ENCODE measurements at places on chromosomes 3 and 15.
A peak's percentile ranks its signal among the peaks of the same experiment; 100 is the strongest.

GRCh38 chr3:52196977-52197376 lies 983 bp upstream of the ALAS1 start:
- no peak for DNase-seq

DNA sequence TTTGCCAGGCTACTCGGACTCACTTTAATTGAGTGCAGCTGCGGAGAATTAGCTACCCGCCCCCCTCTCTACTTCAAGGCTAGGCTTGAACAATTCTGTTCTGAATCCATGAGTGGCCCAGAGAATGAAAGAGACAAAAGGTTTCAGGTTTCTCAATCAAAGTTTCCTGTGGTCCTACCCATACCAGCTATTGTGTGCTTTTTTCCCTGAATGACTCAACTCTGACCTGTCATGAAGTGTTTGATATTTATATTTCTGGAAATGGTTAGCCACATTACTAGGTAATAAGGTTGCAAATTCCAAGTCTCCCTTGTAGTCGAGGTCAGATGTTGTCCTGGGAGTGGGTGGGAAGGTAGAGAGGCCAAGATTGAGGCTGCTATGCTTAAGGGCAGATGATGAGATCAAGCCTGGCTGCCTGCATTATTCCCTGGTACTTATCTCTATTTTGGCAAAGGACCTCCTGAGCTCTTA lies 392.7 kb upstream of the TBL1XR1 start:
- peak; percentile 38 for DNase-seq

- DNase-seq, result no peak
Measured at GRCh38 chr15:90259524-90259923, 5.9 kb upstream of the NGRN start.

DNA sequence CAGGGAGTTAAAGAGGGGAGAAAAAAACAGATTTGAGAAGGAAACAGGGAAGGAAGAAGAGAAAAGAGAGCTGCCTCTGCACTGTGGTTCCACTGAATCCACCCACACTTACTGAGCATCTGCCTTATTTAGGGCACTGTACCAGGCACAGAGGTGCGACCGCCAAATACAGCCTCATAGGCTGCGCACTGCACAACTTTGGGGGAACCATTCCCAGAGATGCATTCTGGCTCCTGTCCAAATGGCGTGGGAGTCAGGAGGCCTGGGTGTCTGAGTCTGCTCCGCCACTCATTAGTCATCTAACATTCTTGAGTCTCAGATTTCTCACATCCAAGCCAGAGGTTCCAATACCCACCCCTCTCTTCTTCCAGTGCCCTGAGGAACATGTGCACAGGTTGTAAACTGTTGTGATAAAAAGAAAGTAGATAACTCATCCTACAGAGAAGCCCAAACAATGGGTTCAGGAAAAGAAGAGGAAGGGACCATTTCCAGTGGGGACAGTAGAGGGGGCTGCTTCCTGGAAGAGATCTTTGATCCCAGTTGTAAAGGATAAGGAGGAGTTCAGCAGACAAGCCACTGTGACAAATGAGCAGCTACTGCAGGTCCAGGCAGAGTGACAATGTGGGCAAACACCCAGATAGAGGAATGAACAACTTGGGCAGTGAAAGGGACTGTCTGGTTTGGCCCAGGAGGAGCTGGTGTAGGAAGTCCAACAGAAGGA lies 254.6 kb downstream of the UACA start:
- DNase-seq, result no peak

- DNase-seq, result no peak
Measured at GRCh38 chr3:64188810-64189560, 36.3 kb downstream of the PRICKLE2 start.

- DNase-seq, result no peak
Measured at GRCh38 chr3:8638994-8639658, 5.5 kb downstream of the SSUH2 start.

DNA sequence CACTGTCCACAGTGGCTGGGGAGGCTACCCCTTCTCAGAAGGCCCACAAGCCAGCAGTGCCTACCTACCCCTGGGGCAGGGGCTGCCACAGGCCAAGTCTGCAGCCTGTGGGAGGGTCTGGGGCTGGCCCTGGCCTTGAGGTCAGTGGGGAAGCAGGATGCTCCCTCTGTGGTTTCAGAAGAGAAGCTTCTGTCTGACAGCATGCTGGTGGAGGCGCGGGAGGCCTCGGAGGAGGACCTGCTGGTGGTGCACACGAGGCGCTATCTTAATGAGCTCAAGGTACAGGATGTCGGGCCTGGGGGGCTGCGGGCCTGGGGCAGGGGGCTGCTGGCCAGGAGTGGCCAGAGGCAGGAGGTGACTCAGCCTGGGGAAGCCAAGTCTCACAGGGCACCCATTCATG lies 3.2 kb downstream of the HDAC11 start:
- no peak for DNase-seq

- DNase-seq, result no peak
Measured at GRCh38 chr3:31249545-31249944, 283.2 kb upstream of the STT3B start.

GRCh38 chr3:112650482-112650881 lies 9.5 kb upstream of the CCDC80 start:
- DNase-seq, result no peak

GRCh38 chr3:14762701-14763100 lies 56.1 kb upstream of the FGD5 start:
- no peak for DNase-seq

DNA sequence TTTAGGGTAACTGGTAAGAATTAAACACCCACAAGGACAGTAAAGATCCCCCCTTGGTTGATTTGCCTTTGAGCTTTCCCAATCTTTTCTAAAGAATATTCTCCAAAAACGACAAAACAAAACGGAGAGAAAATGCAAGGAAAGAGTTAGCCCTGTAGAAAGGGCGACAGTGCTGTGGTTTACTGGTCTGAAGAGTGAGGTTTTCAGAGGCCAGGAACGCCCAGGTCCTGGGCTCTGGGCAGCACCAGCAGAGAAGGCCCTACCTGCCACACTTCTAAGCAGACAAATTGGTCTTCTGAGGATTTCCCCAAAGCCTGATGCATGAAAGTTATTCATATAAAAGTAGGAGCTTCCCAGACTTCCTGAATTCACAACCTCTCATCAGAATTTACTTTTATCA lies 119.3 kb downstream of the KCNMB2 start:
- no peak for DNase-seq

DNA sequence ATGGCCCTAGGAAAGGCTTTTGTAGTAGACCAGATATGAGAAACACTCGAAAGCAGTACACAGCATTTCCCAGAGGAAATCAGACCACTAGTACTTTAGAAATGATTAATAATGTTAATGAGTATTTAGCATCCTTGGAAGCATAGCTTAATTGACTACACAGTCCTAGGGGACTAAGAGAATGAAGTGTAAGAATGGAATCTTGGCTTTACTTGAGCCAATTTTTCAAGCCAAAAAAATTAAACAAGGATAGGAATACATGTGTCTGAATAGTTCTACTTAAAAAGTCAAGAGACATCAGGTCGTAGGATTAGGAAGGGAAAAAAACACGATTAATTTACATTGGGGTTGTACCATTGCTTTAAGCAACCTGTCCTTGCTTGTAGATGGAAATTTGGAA lies 38.2 kb downstream of the DPPA2 start:
- DNase-seq, result no peak

- no peak for DNase-seq
Measured at GRCh38 chr3:51860703-51861665, at the start of gene IQCF2. TSS of gene IQCF2 (plus strand) at chr3:51861615. CDS start at chr3:51861667, 52 bp downstream.

GRCh38 chr3:82562896-82563295 lies 801.5 kb upstream of the GBE1 start:
- no peak for DNase-seq

DNA sequence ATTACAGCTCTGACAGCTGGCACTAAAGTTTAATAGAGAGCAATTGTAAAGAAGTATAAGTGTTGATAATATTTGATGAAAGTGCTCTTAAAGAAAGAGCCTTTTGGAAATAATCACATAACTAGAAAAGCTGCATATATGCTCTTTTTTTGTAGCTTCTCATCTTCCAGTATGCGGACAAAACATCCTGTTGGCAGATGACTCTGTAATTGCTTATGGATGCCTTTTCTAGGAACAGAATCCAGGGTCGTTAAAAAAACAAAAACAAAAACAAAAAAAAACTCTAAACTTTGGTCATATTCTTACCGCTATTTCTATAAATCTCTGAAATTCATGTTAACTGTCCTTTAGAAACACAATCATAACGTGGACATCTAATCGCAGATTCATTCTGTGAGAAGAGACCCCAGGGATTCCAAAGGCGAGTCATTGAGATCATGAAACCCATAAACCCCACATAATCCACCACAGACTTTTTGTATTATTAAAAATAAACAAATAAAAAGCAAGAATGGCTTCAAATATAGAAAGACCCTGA lies 109.8 kb downstream of the EPHA3 start:
- peak; percentile 29 for DNase-seq

- no peak for DNase-seq
Measured at GRCh38 chr3:6526321-6526720, 334.6 kb upstream of the GRM7 start.

GRCh38 chr3:118544458-118544857 lies 490.2 kb downstream of the IGSF11 start:
- DNase-seq, result no peak

GRCh38 chr3:128549283-128550112 lies 56.5 kb upstream of the GATA2 start:
- no peak for DNase-seq

DNA sequence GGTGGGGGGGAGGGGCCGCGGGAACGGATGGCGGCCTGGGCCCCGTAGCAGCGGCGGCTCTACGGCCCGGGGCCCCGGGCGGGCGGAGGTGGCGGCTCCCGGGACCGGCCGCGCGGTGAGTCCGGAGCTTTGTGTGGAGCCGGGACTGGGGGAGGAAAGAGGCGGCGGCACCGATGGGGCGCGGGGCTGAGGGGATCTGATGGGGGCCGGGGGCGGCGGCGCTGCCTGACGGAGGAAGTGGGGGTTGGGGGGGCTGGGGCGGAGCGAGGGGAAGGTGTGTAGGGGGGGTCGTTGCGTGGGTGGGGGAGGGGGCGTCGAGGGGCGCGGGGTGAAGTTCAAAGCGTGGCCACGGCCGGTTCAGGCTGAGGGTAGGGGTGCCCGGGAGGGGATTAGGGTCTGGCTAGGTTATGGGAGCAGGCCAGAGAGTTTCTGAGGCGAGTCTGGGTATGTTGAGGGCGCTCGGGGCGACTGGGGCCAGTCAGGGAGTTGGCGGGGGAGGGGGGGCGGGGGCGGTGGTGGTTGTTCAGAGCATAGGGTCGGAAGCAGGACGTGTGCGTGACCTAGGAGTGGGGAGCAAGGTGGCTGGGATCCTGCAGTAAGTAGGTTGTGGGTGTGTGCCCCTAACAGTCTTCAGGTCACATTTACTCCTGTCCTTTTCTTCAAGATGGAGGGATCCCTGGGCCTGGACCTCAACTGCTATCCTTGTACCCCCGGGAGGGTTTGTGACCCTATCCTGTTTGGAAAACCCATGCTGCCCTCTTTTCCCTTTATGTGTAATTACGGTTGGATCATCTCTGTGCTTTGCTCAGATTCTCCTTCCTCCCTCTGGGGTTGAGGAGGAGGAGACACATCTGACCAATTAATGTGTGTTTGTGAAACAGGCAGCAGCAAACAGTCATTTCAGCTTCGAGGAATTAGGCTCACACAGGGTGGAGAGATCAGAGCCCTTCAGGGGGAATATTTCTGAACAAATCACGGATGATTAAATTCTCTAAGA lies 644 bp downstream of the ZNF609 start:
- peak; percentile 81 for DNase-seq

DNA sequence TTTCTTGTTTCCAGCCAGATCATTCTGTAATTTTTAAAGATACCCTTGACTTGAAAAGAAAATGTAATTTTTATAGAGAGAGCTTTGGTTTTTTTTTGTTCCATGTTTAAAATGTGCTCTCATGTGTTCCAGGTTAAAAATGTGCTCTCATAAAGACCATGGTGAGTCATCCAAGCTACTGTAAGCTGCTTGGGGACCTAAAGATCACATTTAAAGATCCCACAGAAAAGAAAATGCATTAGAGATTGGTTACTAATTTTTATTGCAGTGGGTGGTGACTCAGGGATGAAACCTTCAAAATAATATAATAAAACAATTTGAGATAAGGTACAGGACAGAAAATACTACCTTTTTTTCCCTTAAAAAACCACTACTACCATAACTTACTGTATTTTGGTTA lies 11.0 kb downstream of the TCF12 start:
- DNase-seq, result no peak

- no peak for DNase-seq
Measured at GRCh38 chr3:30370681-30371271, 235.6 kb upstream of the TGFBR2 start.

GRCh38 chr3:62592408-62592807 lies 219.1 kb upstream of the FEZF2 start:
- DNase-seq, result no peak

DNA sequence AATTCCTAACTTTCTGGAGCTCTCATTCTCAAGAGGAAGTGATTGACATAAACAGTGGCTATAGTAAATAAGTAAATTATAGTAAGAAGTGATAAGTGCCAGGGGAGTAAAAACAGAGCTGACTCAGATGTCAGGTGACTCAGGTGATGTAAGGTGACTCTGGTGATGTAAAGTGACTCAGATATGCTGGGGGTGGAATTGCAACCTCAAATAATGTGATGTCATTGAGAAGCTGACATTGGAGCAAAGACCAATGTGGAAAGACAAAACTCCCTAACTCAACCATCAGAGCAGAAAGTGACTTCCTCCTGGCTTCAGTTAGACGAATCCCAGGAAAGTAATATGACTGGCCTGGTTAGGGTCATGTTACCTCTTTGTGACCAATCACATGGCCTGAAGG lies 144.2 kb upstream of the SNTN start:
- DNase-seq, result no peak

DNA sequence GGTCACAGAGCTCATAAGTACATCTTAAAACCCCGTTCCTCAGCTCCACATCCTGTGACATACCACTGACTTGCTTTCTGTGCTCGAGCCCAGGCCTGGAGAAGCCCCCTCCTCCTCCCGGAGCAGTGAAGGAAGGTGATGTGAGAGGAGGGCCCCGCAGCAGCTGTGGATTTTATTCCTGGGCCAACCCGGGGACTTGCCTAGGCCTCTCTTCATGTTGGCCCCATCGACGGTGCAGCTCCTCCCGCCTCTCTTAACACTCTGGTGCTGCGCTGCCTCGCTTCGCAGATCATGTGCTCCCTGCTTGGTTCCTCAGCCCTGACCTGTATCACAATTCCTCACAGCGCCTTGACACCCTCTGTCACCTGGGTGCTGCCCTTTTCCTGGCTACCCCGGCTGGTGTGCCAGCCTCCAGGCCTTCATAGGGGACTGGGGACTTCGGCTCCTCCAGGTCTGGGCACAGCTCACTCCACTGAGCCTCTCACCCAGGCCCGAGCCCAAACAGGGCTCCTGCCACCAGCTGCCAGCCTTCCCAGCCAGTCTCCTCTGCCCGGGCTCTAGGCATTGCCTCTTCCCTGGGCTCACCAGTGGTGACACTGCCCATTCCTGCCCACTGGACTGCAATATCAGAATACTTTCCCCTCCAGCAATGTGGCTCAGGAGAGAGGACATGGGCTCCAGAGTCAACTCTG lies 21.5 kb downstream of the MAGEF1 start:
- DNase-seq, result no peak

GRCh38 chr3:105907777-105908176 lies 39.0 kb upstream of the CBLB start:
- peak; percentile 30 for DNase-seq

DNA sequence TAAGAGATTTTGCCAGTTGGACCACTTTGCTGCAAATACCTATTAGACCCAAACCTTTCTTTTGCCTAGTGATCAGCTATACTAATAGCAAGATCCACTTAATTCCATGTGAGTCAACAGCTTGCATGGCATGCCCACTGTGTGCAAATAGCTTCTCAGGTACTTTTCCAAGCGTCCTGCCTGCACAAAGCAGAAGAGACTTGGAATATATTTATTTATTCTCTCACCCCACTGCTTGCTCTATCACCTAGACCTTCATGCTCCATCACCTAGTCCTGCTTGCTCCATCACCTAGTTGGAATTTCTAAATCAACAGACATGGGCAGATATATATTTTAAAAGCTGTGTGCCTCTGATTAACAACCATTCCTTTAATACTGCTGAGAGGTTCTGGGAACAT lies 47.6 kb downstream of the MBNL1 start:
- no peak for DNase-seq

All from NCI-H1105 treated with DMSO at 0.1 percent for 48 hours (cell line).